ENCODE measurements at places on chromosomes 2 and 18. TPM values are rescaled to one million over a fixed set of nuclear protein-coding genes. Genes with fewer than 3 reads are reported as not detected.

DNA sequence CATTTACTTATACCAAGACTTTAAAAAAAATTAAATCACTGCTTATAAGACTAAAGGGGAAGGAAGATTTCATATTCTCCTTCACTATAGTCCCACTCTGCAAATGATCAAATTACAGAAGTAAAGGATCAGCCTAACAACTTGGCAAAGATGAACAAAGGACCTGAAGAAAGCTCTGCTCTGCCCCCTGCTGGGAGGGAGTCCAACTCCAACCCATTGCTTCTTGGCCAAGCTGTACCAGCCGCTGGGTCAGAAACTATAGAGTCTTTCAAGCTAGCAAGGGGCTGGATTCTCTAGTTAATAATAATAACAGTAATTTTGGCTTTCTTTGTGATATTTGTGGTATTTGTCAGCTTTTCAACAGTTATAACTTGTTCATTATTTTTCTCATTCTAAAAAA lies 927.0 kb upstream of the CRIM1 start:
- no peak for DNase-seq

DNA sequence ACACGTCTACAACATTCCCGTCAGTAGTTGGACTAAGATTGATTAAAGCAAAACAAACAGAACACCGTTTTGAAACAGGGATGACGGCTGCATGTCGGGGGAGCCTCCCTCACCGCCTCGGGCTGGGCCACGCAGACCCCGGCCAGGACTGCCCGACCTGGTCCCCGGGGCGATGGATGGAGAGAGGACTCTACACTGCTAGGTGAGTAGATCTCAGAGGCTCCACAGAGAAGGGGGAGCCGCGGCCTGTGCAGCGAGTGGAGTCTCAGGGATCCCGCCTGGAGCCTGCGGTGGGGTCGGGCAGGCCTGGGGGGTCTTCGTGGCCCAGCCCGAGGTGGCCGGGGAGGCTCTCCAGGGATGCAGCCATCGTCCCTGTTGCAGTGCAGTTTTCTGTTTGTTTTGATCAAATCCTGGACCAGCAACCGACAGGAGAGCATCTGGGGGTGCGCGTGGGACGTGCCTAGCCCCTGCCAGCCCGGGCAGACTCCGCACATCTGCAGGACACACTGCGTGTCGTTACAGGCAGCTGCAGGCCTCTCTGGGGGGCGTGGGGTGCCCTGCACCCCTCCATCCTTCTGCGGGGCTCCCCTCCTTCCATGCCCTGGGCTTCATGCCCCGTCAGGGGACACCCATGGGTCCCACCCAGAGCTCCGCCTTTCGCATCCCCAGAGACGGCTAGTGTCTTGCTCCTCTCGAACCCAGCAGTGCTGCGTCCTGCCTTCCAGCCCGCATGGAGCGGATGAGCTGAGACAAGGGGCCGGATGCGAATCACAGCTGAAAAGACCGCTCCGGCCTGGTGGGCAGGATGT lies 143.6 kb downstream of the RTP5 start:
- DNase-seq = no peak

Gene NT5DC4
- not detected for total RNA-seq

- no peak for DNase-seq
Measured at GRCh38 chr2:168030862-168031624, 216.4 kb downstream of the STK39 start.

DNA sequence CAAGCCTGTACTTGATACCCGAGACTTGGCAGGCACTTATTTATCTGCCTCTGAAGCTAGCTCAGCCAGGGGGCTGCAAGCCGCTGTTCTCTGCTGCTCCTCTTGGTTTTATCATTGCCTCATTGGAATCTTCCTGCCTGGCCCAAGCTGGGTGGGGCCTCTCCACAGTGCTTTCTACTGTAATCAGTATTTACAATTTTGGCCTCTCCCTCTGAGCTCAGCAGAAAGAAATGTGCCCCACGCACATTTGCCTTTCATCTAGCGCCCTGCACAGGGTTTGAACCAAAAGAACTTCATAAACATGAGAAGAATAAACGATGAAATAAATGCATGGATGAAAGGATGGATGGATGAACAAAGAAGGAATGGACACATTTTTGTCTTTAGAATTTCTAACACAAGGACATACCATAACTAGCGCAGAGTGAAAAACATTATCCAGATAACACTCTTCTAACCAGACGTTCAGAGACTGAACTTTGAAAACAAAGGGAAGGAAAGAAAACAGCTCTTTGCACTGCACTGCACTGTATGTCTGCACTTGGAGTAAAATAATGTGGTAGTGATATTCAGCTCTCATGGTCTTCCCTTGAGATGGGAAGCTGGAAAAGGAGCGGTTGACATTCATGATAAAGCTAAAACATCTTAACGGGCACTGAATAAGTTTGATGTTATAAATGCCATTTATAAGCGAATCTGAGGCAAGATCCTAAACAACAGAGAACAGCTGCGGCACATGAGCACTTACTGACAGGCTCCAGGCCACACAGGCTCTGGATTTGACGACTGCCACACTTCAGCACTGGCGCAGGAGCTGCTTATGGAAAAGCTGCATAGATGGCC lies 86.8 kb upstream of the SP3 start:
- no peak for DNase-seq

Gene CCDC150
- 3.8 TPM for total RNA-seq

Gene ZSWIM2
- total RNA-seq = not detected

Gene CCDC102B
- 5.3 TPM for total RNA-seq

GRCh38 chr18:48265328-48265727 lies 143.9 kb downstream of the ZBTB7C start:
- DNase-seq = no peak

- DNase-seq = no peak
Measured at GRCh38 chr2:167134381-167135072, 246.2 kb downstream of the XIRP2 start.

Gene ANKRD39
- total RNA-seq = 9.2 TPM

DNA sequence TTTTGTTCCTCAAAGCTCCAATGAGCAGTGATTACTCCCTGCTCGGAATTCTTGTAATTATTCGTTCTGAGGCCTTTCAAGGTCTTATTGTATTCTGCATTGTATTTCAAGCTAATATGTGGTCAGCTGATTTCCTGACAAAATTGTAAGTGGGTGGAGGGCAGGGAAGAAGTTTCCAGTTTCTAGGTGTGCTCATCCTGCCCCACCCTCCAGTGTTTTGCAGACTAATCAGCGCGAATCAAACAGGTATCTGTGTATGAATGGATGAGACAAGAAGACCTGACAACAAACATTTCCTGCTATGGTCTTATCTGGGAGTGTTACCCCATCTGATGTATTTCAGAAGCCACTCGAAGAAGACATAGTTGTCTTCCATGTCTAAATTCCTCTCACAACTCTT lies 35.3 kb downstream of the MYCN start:
- DNase-seq = no peak

GRCh38 chr2:10372862-10373240 lies 70.1 kb downstream of the HPCAL1 start:
- DNase-seq = no peak

DNA sequence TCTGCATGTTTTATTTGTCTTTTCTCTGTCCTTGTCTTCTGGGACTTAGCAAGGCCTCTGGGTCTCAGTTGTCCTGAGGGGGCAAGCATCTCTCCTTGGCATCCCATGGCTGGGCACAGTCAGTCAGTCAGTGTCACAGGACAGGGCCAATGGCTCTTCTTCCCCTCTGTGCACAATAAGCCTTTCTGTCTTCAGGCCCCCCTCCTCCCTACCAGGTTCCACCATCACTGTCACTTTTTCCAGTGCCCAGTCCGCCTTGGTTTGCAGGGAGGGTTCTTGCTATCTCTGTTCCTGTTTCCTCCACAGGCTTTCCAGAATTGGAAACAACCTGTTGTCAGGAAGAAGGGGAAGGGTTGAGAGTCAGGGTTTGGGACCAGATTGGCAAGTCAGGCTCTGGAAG lies 1.7 kb upstream of the VAMP5 start:
- DNase-seq = no peak

DNA sequence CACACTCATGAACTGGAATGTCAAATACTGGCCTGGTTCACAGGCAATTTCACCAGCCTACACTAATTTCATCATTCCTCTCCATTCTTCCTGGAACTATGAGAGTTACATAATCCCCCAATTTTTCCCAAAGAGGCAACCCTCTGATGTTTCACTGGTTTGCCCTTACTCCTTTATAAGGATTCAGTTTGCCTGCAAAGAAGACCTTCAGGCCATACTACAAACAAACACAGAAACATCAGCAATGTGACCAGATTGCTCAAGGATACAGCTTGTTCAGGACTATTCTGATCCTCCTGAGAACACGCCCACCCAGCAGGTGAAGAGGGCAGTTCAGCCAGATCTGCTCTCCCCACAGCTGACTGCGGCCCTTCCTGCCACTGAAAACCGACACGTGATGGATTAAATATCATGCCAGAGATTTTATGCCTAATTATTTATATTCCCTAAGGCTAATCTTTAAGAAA lies 215.5 kb downstream of the ETAA1 start:
- DNase-seq = no peak

- DNase-seq = no peak
Measured at GRCh38 chr2:217386041-217386440, 526.2 kb upstream of the TNP1 start.

Gene TOGARAM2
- 2.7 TPM for total RNA-seq

DNA sequence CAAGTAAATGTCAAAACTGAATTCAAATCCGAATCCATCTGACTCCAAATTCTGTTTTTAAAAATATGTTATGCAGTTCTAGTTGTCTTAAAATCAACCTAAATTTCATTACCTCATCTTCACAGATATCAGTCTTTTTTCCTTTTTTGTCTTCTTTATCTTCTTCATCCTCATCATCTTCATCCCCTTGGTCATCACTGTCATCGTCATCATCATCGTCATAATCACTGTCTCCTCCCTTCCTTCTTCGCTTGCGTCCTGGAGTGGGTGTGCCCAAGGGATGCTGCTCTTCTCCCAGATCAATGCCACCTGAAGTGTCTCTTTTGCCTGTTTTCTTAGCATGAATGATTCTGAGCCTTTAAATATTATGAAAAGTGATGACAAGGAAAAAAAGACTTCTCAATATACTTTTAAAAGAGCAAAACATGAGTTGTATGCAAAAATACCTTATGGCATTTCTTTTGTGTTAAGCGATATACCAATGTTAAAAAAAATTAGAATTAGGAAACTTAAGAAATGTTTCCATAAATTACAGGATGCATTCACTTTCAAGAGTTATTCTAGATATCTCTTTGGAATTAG lies 96.0 kb upstream of the WDSUB1 start:
- no peak for DNase-seq

Gene HOXD9
- total RNA-seq = 17.0 TPM

- DNase-seq = peak; percentile 87
Measured at GRCh38 chr2:217434180-217434975, 568.4 kb downstream of the TNS1 start.

DNA sequence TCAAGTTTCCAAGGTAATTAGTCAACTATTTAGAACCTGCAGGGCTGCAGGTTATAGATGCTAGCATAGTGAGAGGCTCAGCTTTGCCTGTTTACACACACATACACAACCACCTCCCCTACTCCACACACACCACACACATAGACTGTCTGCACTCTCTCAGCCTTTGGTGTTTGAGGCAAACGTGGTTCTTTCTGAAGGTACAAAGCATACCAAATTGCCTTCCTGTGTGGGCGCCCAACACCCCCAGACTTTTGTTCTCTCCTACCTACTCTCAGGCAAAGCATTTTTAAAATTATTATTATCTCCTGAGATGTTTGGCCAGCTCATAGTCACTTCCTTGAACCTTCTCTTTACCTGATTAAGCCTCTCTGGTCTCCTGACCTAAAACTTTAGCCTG lies 44.9 kb downstream of the MYO3B start:
- DNase-seq = no peak

Gene SLC14A1
- 2.6 TPM for total RNA-seq

Gene UGT1A8
- total RNA-seq = not detected

Gene LRRC30
- total RNA-seq = not detected

GRCh38 chr2:42799881-42800280 lies 7.5 kb upstream of the HAAO start:
- DNase-seq = no peak

DNA sequence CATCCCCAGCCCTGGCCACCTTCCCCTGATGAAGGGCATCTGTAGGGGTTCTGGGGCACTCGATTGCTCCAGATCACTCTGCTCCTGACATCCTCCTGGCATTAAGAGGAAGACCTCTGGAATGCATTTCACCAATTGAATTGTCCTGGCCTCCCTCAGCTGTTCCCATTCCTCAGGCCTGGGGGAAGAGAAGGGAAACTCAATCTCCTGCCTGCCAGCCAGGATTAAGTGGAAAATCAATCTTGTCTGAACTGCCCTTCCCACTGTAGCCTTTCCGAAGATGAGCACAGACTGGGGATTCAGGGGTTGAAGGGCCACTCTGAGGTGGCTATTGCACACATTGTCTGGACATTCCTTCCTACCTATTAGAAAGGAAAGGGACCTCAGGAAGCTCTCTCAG lies 99.8 kb downstream of the ALK start:
- no peak for DNase-seq

DNA sequence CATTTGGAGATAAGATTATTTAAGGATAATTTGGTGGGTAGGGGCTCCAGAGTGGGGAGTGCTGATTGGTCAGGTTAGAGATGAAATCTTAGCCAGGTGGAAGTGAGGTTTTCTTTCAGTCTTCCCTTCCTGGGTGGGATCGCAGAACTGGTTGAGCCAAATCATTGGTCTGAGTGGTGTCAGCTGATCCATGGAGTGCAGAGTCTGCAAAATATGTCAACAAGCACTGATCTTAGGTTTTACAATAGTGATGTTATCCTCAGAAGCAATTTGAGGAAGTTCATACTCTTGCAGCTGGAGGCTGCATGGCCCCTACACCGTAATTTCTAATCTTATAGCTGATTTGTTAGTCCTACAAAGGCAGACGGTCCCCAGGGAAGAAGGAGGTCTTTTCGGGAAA lies 1483.4 kb upstream of the ZEB2 start:
- no peak for DNase-seq

Gene CDCA7
- 2.3 TPM for total RNA-seq

GRCh38 chr2:42045848-42046748 lies 1.7 kb upstream of the PKDCC start:
- no peak for DNase-seq

DNA sequence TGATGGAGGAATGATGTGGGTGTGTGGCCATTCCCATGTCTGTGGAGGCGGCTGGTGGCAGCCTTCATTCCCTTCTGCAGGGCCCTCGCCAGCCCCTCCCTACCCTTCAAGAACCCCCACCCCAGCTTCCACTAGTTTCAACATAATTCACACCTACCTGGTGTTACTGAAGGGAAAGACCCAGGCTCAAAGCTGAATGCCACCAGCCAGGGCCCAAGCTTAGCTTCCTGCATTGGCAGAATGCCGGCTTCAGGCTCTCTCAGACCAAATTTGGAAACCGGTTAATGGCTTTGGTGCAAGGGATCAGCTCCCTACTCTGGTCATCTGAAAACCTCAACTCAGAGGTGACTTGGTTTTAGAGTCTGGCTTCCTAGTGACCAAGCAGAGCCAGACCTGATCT lies 16.9 kb downstream of the GAREM2 start:
- no peak for DNase-seq

Gene EGR4
- total RNA-seq = not detected

GRCh38 chr2:162974771-162975170 lies 136.2 kb upstream of the KCNH7 start:
- no peak for DNase-seq

GRCh38 chr2:42659609-42660008 lies 91.2 kb downstream of the MTA3 start:
- DNase-seq = no peak
